ENCODE measurements at places on chromosomes 2 and 18.

DNA sequence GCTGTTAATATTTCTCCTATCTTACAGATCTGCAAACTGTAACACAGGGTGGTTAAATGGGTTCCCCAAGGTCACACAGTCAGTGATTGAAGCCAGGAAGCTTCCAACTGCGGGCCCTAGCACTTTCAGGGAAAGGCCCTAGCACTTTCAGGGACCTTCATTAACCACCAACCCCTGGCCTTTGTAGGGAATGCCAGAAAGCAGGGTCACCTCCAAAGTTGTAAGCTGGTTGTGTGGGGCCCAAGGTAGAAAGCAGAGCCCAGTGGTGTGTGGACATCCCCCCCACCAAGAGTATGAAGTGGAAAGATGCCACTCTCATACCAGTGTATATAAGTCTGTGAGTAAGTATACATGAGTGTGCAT lies 4.4 kb downstream of the DLX2 start:
- no peak for DNase-seq

DNA sequence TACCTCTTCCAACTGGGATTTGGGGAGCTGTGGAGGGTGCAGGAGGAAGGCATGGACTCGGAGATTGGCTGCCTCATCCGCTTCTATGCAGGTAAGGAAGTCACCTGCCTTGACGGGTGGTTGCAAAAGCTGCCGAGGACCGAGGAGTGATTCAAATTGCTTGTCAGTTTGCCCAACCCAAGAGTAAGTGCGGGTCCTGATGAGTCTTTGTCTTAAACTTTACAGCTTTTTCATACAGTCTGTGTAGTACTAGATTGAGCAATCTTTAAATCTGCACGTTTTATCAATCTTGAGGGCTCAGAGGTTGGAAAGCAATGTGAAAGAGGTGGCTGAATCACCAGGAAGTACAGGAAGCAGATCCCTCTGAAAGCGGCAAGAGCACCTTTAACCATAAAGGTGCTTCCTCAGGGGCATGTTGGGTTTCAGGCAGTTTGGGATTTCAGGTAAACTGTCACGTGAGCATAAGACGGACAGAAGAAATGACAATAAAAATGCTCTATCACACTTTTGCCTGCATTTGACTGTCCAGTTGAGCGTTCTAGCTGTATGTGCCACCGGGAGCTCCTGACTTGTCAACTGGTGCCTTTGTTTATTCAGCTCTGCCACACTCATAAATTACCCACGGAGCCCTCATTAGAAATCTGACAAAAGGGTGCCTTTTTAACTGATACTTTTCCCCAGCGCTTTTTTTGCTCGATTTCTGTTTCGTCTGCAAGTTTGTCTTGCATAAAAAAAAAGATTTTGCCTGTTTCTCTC lies 2.0 kb downstream of the PHLPP1 start:
- DNase-seq: peak; percentile 60

- DNase-seq: no peak
These were observed 98.4 kb downstream of the UXS1 start for GRCh38 chr2:106095478-106096298.

DNA sequence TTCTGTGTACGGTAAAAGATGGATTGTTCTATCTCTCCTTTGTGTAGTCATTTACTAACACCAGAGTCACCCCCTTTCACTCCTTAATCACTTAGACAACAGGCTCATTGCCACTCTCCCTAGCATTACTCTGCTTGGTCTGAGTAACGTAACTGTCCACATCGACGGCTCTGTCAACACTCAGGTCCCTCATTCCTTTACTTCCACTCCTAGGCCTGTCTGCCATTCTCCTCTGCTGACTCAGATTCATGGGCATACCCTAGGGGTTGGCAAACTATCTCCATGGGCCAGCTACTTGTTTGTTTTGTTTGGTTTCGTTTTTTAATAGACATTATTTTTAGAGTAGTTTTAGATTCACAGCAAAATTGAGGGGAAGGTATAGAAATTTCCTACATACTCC lies 243.9 kb downstream of the NR4A2 start:
- no peak for DNase-seq

GRCh38 chr2:236688563-236689392 lies 119.2 kb downstream of the ACKR3 start:
- DNase-seq: no peak

DNA sequence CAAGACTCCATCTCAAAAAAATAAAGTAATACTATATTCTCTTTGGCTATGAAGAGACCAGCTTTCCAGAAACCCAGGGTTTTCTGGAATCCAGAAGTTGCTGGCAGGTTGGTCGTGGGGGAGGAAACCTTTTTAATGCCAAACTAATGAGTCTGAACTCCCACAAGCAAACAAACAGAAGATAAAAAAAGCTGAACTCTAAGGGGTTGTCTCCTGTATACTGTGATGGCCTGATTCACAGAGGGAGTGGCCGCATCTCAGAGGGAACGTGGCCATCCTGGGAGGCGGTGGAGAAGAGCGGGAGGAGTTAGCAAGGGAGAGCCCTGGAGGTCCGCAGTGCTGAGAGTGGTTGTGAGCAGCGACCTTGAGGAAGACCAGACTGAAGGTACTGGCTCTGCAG lies 36.1 kb downstream of the LIMS1 start:
- DNase-seq: no peak

DNA sequence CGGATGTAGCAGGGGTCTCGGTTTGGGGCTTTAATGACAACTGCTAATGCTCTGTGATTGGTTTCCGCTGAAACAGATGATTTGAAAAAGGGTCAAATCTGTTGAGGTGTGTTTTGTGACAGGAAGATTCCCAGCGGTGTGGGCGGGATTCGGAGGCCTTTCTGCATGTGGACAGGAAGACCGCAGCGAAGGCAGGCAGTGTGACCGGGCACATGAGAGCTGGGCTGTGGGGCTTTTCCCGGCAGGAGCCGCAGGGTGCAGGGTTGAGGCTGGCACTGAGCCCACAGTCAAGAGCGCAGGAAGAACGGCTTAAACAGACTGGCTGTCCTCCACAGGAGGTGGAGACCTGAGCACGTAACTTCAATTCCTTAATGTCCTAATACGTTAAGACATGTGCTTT lies 180.0 kb upstream of the TPO start:
- DNase-seq: peak; percentile 16

- DNase-seq: no peak
These were observed 9.0 kb upstream of the SLC20A1 start for GRCh38 chr2:112636605-112637288.

GRCh38 chr18:9925369-9925768 lies 11.6 kb downstream of the VAPA start:
- no peak for DNase-seq

- DNase-seq: no peak
These were observed 172.1 kb upstream of the LRRTM1 start for GRCh38 chr2:80476535-80477117.

DNA sequence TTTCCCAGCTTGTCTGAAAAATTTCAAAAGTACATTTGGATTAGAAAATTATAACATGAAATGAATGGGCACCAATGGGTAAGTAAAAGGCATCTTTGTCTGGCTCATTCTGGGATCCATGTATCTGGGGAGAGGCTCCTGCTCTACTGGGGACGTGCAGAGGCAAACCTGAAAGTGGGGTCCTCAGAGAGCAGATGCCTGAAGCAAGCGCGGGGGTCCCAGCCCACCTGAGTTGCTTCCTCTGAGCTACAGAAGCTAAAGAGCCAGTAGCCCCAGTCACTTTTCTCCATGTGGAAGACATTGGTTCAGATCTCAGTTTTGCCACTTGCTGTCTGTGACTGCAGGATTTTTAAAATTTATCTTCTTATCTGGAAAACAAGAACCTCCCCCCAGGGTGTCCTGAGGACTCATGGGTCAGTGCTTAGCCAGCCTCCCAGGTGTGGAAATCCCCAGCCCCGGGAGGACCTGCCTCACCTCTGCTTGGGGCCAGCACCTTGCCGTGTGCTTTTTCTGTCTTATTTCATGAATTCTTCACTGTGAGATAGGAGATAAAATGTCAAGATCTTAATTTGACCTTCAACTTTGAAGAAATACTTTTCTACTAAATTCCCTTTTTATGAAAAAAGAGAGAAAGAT lies 25.1 kb upstream of the ODC1 start:
- DNase-seq: no peak

DNA sequence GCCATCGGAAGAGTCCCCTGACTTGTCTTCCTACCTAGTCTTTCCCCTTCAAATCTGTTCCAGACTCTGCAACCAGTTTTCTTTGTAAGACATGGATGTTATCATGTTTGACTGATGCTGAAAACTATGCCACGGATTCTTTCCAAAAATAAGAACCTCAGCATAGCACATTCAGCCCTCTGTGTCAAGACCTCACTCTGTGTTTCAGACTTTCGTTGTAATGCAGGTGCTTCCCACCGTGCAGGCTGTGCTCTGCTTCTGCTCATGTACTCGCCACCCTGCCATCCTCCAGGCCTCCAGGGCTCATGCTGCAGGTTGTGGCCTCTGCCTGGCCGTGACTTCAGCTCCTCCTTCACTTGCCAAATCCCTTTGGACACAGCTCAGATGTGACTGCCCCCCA lies 347.0 kb upstream of the RAB12 start:
- DNase-seq: no peak

GRCh38 chr2:140565756-140566155 lies 1565.1 kb downstream of the LRP1B start:
- DNase-seq: no peak

DNA sequence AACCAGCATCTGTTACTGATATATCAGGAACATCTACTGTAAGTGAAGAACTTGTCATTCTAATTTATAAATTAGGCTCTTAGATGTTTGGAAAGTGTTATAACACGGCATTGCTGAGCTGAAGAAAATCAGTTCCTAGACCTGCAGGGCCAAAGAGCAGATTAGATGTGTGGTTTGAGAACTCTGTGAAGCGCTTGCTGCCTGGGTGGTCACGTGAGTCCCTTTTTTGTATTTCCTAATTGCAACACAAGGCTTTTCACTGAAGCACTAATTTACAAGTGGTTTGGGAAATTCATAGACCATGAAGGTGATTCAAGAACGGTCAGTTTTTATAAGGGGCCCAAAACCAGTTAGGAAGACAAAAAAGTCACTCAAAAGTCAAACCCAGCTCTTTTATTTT lies 106.9 kb upstream of the SP3 start:
- no peak for DNase-seq

- no peak for DNase-seq
These were observed 139.5 kb upstream of the LRATD1 start for GRCh38 chr2:14492920-14493503.

GRCh38 chr2:8535469-8535795 lies 146.4 kb upstream of the ID2 start:
- no peak for DNase-seq

DNA sequence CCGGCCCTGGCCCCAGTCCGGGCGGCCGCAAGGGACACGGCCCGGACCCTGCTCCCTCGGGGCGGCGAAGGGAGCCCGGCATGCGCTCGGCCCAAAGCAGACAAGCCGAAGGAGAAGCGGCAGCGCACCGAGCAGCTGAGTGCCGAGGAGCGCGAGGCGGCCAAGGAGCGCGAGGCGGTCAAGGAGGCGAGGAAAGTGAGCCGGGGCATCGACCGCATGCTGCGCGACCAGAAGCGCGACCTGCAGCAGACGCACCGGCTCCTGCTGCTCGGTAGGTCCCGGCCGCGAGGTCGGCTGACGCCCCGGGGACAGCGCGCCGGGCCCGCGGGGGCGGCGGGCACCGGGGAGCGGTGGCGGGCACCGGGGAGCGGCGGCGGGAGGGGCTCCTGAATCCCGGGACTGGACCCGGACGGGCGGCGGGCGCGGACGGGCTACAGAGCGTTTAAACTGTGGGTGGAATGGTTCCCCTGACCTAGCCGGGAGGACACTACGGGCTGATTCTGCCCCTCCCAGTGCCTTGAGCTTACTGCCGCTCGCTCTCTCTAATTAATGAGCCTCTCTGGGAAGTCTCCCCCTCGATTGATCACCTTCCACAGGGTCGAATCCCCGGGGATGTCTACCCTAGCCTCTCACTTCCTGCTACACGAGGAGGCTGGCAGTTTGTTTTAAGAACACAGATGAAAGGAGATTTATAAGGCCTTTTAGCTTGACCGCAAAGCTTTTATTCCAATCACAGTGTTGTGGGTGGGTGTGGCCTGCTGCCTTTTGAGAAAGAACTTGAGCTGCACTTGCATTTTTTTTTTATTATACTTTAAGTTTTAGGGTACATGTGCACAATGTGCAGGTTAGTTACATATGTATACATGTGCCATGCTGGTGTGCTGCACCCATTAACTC lies 853 bp downstream of the GNAL start:
- DNase-seq: peak; percentile 20

GRCh38 chr2:3422161-3422779 lies 42.8 kb downstream of the TRAPPC12 start:
- DNase-seq: no peak

DNA sequence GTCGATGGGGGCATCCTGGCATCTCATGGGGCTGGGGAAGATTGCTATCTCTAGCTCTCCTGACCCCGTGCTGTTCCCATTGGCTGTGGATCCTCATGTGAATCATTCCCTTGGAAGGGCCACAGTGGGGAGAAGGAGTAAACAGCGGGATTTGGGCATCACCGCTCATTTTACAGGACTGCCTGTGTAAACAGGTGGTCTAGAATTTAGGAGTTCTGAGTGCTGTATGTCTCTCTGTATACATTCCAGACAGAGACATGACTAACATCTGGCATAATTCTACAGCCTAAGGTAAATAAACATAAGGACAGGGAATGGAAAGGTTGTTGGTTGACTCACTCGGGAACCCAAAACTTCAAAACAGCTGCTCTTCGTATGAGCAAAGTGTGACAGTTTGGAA lies 92.7 kb downstream of the COPS8 start:
- no peak for DNase-seq

GRCh38 chr18:80067321-80067720 lies 33.1 kb downstream of the RBFA start:
- no peak for DNase-seq

DNA sequence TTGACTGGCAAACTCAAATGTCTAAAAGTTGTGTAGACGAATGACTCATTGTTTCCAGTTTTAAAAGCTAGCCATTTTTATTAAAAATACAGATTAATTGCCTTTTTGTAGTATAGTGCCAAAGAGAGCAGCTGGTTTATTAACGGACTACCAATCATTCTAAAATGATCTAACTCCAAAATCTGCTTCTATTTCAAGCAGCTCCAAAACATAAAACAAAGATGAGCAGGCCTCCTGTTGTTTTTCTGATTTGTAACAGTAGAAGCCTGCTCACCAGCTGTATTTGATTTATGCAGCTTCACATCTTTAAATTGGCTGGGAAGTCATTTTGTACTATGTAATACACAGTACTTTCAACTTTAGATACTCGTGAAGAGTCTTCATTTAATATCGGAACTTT lies 171.8 kb downstream of the UBR3 start:
- DNase-seq: peak; percentile 3

- no peak for DNase-seq
These were observed 14.0 kb downstream of the PSD4 start for GRCh38 chr2:113187771-113188170.

GRCh38 chr2:30886080-30886479 lies 78.8 kb upstream of the CAPN13 start:
- no peak for DNase-seq

GRCh38 chr2:182642328-182642727 lies 73.7 kb upstream of the DNAJC10 start:
- DNase-seq: no peak

DNA sequence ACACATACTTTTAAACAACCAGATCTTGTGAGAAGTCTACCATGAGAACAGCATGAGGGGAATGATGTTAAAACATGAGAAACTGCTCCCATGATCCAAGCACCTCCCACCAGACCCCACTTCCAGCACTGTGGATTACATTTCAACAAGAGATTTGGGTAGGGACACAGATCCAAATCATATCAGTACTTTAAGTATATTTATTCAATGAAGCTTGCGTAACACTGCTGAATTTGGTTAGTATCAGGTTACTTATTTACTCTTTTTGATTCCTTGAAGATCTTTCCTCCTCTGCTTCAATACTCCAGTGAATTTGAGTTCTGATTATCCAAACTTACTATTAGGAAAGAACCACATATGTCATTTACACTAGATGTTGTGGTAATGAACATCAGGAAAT lies 418.6 kb downstream of the PIK3C3 start:
- no peak for DNase-seq

All from NCI-H1105 (cell line).